Fibroblast of skin of right quadriceps (primary cell): ENCODE measurements at places on chromosomes 6 and 20.

DNA sequence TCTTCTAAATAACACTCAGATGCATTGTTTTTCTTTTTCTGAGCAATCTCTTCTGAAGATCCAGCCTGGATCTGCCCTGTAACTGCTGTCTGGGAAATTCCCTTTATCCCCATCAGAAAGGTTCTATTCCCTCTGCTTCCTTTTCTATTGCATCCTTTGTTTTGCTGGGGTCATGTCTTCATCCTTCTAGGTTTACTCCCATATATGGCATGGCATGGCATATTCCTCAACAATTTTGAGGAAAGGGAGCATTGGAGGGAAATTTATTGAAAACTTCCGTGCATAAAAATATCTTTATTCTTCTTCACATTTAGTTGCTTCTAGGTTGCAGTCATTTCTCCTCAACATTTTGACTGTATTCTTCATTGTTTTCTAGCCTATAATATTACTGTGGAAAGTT is 47.2 kb downstream of the ADGRF1 start:
- DNase-seq, result no peak

- DNase-seq, result no peak
These were observed 79.3 kb downstream of the VGLL2 start for GRCh38 chr6:117344444-117345291.

DNA sequence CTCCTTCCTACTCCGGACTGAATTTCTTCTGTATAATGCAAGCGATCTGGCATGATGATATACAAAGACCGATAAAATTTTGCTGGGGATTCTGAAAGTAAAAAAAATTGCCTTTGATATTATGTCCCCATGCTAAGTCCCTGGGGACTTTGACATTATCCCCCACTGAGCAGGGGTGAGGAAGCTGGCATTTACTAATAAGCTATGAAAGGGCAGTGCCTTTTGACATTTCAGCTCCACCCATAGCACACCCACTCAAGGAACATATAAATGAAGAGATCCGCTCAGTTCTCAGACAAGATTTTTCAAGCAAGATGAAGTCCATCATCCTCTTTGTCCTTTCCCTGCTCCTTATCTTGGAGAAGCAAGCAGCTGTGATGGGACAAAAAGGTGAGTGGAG is at the start of gene SEMG2:
Gene SEMG2 (plus strand): TSS at position 298 of the 400 bp plus-strand sequence. CDS start 17 bp downstream, at position 315.
- DNase-seq, result no peak

- DNase-seq, result no peak
These were observed 8.6 kb downstream of the SYNDIG1 start for GRCh38 chr20:24477831-24478547.

- no peak for DNase-seq
These were observed 33.1 kb upstream of the GABRR1 start for GRCh38 chr6:89250239-89250638.

GRCh38 chr20:43691928-43692524 is 25.1 kb downstream of the MYBL2 start:
- DNase-seq, result peak; percentile 14

GRCh38 chr20:1381753-1382591 is 10.9 kb downstream of the FKBP1A start:
- DNase-seq, result no peak

GRCh38 chr6:10402648-10403311 is 12.1 kb downstream of the TFAP2A start:
- no peak for DNase-seq

GRCh38 chr20:48538058-48538825 is 289.6 kb downstream of the PREX1 start:
- peak; percentile 85 for DNase-seq

DNA sequence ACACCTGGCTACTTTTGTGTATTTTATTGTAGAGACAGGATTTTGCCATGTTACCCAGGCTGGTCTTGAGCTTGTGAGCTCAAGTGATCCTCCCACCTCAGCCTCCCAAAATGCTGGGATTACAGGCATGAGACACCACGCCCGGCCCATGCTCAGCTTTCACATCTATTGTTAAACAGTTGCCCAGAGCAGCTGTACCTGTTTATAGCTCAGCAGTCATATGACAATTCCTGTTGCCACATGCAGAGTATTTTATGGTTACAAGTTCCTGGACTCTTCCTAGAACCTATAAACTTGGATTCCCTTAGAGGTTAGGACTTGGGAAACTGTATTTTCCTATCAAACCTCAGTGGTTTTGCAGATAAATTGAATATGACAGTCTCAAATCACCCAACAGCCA is 188.3 kb upstream of the KCNG1 start:
- DNase-seq, result no peak

DNA sequence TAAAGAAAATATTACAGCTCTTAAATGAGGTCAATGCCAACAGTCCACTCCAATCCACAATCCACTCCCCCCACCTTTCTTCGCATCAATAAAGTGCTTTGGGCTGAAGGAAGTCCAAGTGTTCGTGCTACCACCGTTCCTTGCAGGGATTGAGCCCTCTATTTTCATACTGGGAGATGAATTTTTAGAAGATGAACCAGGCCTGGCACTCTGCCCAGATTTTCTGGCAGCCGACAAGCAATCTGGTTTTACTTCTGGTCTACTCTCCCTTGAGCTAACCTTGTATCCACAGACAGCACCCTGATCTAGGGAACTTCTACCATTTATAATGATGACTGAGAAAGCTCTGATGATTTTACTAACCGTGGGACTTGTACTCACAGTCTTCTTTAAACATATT is 72.3 kb downstream of the BTBD9 start:
- peak; percentile 93 for DNase-seq

GRCh38 chr20:57400821-57401564 is 9.8 kb downstream of the RBM38 start:
- no peak for DNase-seq

GRCh38 chr20:41413169-41413568 is 46.6 kb upstream of the EMILIN3 start:
- peak; percentile 14 for DNase-seq

- peak; percentile 17 for DNase-seq
These were observed 1277.2 kb upstream of the GJE1 start for GRCh38 chr6:140855520-140855919.

GRCh38 chr6:157763904-157764177 is 59.2 kb upstream of the SNX9 start:
- DNase-seq, result no peak

DNA sequence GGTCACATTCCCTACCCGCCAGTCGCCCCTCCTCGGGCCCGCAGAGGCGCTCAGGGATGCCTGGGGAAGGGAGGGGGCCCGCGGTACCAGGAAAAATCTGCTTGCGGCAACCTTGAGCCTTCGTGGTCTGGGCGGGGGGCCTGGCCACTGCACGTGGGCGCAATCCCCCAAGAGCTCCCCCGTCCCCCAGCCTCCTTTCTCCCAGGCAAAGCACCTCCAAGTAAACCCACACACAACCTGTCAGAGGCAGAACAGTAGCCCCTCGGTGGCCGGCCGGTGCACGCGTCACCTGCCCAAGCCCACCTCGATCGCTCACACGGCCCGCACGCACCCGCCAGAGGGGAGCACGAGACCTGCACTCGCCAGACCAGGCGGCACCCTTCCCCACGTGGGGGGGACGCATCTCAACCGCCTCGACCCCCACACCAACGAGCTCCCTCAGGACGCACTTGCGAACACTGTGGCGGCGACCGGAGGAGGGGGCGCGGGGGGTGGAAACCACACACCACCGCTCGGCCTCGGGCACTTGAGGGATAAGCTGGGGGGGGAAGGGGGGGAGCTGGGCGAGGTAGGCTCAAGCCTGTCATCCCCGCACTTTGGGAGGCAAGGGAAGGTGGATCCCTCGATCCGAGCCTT is 1955.7 kb upstream of the DEFB115 start:
- no peak for DNase-seq

DNA sequence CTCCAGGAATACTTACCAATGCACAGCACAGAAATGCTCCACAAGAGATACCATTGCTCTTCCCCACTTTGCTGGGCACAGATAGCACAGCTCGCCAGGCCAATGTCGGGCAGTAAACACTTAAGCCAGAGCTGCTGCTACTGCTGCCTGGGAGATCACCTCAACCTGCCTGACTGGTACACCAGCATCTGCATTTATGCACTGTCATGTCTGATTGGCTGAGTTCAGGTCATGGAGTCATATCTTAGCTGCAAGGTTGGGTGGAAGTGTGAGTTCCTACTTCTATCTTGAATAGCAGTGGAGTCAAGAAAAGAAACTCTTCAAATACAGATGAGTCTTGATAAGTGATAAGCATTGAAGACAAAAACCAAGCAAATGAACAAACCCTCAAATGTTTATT is 10.9 kb upstream of the ADGRF4 start:
- DNase-seq, result no peak

- no peak for DNase-seq
These were observed 242.4 kb downstream of the TAF4 start for GRCh38 chr20:61823242-61823641.

DNA sequence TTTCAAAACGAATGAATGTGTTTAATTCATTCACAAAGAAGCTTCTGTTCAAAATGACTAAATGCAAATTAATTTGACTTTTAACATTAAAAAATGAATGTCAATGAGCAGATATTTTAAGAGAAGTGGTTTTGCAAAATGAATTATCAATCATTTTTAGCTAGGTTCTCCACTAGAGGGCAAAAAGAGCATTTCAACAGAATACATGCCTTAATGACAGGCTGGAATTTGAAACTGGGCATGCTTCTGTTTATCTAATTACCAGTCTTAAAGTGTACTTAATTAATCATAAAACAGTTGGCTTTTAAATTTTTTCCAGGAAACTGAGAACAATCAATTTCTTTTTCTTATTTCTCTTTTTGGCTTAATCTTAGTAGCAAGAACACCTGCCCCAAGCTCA is 63.8 kb upstream of the TINAG start:
- peak; percentile 41 for DNase-seq

GRCh38 chr6:37668251-37668650 is 29.4 kb downstream of the MDGA1 start:
- DNase-seq, result no peak
